ENCODE measurements at places on chromosomes 12 and 14. TPM values are rescaled to one million over a fixed set of nuclear protein-coding genes. Genes with fewer than 3 reads are reported as not detected.

The IFNG-AS1 gene
- total RNA-seq, result not detected

DNA sequence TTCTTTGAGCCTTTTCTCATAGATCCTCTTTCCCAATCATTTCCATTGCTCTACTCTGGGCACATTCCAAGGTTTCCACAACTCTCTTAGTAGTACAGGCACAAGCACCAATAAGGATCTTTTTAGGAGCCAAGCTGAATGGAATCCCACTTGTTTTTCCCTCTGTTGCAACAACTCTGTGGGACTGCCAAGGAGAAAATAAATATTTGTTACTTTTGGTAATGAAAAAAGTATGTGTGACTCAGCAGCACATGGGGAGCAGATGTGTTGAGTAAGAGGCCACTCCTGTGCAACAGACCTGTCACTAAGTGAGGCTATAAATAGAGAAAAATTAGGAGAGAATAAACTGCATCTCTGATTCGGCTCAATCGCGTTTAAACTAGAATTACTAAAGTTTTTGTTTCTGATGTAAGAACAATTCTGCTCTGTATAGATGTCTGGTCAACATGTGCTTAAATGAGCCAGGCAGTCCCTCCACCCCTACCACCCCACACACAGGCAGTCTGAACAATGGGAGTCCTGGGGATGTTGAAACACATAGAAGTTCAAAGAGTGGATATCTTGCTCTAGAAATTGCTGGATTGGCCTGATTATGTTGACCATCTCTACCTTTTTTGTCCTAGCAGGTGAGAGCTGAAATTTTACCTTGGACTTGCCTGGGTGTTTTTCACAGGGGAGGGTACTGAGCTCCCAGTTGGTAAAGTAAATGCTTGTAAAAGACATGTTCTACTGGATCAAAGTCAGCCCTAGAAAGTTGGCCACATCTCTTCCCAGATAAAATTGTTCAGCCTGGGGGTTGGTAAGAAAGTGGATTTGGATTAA, 244.3 kb upstream of the NOVA1 start:
- DNase-seq, result peak; percentile 85

DNA sequence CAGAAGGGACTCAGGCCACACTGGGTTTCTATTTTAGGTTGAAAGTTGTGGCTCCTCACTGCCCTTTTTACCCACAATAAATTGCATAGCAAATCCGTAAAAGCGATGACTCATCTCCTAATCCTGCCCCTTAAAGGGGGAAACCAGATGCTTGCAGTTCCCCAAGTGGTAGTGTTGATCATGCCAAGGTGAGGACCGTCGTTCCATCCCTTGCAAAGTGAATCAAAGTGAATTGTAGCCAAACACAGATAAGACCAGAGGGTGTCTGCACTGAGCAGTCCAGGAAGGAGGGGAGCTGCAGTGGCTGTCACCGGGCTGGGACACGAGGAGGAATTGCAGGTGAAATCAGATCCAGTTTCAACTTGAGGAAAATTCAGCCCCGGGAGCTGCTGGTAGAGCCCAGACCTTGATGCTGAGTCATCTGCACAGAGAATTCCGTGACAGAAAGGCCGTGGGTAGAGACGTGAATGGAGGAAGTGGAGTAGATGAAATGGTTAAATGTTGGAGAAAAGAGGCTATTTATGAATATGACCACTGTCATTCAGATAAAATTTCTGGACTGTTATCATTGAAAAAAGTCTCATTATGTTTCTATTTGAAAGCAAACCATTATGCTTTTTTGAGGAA, 44.2 kb upstream of the MMP17 start:
- DNase-seq, result no peak

DNA sequence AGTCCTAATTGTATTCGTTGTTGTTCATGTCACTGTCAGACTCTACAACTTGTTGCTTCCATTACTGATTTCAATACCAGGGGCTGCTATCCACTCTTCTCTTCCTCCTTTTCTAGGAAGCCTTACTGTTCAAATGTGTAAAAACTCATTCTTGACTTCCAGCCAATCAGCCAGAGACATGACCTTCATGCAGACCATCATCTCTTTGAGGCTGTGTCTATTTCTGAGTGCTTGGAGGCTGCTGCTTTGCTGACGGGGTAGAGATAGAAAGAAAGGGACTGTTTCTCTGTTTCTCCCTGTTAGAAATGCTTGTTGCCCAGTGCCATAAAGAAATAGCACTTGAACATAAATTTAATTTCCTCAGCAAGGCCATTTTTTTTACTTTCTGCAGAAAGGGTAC, 282.9 kb downstream of the RGS6 start:
- DNase-seq, result no peak

DNA sequence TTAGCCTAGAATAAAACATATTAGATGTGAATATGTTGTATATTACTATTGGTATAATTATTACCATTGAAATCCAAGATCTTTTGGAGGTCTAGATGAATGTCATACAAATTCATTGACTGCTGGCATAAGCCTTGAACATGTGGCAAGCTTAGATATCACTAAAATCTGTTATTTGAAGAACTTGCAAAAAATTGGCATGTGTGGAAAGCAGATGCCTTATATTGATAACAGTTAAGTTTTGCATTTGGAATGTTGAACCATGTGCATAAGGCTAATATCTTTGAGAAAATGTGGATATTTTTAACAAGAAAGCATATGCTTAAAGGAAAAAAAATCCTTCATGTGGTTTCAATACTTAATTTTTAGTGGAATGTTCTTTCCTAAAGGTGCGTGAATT, 203.6 kb upstream of the PRICKLE1 start:
- DNase-seq, result no peak
